ENCODE measurements at places on chromosomes 5 and 9.

- DNase-seq: no peak
Observed at GRCh38 chr5:116442931-116443551, 131.6 kb downstream of the SEMA6A start.

- no peak for DNase-seq
Observed at GRCh38 chr9:82206490-82206889, 217.9 kb downstream of the SPATA31D1 start.

DNA sequence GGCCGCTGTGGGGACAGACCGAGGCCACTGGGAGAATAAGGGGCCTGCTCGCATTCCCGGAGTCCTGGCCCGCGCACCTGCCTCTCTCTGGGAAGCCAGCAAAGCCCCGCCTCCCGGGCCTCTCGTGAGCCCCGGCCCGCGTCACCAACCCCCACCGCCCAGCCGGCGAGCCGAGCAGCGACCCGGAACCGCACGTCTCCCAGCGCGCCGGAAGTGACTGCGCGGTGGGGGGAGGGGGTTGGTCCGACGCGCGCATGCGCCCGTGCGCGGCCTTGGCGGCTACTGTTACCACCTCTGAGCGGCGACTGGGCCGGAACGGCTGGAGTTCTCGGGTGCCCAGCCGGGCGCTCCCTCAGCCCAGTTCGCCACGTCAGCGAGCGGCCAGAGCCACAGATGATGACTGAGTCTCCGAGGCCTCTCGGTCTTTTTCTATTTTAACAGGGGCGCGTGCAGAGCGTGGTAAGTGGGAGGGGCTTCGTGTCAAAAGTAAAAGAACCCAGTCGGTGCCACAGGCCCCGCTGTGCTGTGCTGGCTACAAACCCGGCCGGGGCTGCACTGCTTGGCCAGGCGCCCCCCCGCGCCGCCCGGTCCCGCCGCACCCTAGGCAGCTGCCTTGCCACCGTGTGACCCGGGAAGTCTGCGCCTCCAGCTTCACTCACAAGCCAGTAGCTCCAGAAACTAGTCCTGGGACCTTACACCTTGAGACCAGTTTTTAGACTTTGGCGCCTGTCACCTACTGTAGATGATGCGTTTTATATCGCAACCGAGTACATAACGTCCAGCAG is at the start of gene GOLGA1:
Gene GOLGA1, minus strand, starts transcription at position 190 of the 785 bp plus-strand sequence. CDS start 2,372 bp downstream, outside the sequence.
- peak; percentile 94 for DNase-seq

GRCh38 chr5:181198905-181199519 is 6.0 kb downstream of the TRIM7 start:
- DNase-seq: no peak

- DNase-seq: no peak
Observed at GRCh38 chr9:88991066-88992034, at the start of gene S1PR3. Gene S1PR3, plus strand, starts transcription at chr9:88991468. Its CDS starts 9,733 bp downstream, at chr9:89001201.

DNA sequence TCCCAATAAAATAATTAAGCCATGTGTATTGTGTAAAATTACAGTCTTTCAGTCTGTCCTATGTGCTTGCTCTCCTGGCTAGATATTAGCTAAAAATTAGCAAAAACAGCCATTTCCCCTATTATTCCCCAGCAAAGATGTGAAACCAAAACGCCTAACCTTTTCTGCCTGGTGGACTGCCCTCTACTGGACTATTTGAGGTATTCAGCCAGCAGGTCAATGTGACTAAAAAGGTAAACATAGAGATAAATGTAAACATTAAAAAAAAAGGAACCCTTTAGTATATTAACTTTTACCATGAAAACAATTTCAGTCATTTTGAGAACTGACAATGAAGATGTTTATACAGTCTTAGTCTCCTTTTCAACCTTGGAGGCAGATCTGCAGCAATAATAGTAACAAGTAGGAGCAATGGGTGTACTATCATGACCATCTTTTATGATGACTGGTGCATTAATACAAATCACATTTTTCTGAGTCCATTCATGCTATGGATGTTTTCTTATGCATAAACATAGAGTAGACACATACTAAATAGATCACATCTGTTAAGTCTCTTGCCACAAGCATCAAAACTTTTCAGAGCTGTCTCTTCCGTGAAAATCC is 10.1 kb downstream of the ATG12 start:
- peak; percentile 62 for DNase-seq

DNA sequence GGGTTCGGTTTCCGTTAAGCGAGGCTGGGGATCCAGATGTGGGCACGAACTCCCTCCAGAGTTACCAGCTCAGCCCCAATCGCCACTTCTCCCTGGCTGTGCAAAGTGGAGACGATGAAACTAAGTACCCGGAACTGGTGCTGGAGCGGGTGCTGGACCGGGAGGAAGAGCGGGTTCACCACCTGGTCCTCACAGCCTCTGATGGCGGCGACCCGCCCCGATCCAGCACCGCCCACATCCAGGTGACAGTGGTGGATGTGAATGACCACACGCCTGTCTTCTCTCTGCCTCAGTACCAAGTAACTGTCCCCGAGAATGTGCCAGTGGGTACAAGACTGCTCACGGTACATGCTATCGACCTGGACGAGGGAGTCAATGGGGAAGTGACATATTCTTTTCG is 803 bp downstream of the PCDHGA7 start:
- DNase-seq: no peak

GRCh38 chr5:143182106-143182505 is 221.4 kb downstream of the NR3C1 start:
- no peak for DNase-seq

All from CD4-positive, alpha-beta T cell treated with Interleukin-21 for 1 hour (primary cell).